Karpas-422 (cell line): ENCODE measurements at places on chromosomes 5 and 9.

- DNase-seq, result no peak
- H3K27me3 ChIP-seq, result no peaks in the 10 kb centered on the region
- H3K27ac ChIP-seq, result no peak overlapping the region
- no peak overlapping the region for H3K4me3 ChIP-seq
Observed at GRCh38 chr5:53739111-53739510, 178.7 kb downstream of the NDUFS4 start.

DNA sequence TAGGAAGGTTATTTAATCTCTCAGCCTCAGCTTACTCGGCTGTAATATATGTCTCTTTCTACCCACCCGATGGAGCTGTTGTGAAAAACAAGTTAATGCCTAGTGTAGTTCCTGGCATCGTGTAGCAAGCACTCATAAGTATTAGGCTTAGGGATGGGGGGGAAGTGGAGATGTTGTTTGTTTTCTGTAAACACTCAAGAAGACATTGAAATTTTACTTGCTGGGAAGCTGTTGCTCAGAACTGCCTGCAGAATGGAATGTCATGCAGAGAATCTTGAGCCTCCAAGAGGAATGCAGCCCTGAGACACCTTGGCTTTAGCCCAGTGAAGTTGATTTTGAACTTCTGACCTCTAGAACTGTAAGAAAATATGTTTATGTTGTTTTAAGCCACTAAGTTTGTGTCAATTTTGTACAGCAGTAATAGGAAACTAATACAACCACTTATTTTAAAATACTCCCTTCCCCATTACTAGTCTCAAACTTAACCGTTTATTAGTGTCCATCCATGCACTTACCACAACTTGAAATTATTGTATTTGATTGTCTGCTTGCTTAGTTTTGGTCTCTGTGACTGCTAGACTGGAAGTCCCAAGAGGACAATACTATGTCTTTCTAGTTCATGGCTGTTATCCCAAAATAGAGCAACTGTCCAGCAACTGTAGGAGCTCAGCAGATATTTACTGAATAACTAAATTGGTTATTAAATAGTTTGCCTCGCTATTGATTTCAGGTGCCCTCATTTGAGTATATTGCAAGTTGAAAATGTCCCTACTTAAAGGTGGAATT is 53.8 kb downstream of the MFAP3 start:
- no peak overlapping the region for H3K4me3 ChIP-seq
- H3K4me1 ChIP-seq, result no peaks in the 10 kb centered on the region

DNA sequence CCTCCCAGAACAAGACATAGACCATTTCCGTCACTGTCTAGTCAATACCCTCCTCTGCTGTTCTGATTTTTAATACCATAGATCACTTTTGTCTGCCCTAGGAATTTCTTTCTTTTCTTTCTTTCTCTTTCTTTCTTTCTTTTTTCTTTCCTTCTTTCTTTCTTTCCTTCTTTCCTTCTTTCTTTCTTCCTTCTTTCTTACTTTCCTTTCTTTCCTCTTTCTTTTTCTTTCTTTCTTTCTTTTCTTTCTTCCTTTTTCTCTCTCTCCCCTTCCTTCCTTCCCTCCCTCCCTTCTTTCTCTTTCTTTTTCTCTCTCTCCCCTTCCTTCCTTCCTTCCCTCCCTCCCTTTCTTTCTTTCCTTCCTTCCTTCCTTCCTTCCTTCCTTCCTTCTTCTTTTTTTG is 49.0 kb upstream of the RAPGEF1 start:
- no peaks in the 10 kb centered on the region for H3K27me3 ChIP-seq
- no peak overlapping the region for H3K4me3 ChIP-seq
- H3K36me3 ChIP-seq, result no peaks in the 10 kb centered on the region
- H3K4me1 ChIP-seq, result no peaks in the 10 kb centered on the region
- DNase-seq, result no peak

GRCh38 chr5:111197523-111197922 is 26.7 kb upstream of the CAMK4 start:
- no peaks in the 10 kb centered on the region for H3K4me1 ChIP-seq
- H3K27ac ChIP-seq, result no peak overlapping the region
- H3K4me3 ChIP-seq, result no peak overlapping the region
- no peaks in the 10 kb centered on the region for H3K27me3 ChIP-seq

- no peaks in the 10 kb centered on the region for H3K4me1 ChIP-seq
- no peaks in the 10 kb centered on the region for H3K36me3 ChIP-seq
- DNase-seq, result no peak
- no peak overlapping the region for H3K4me3 ChIP-seq
Observed at GRCh38 chr5:20368571-20369517, 380.8 kb upstream of the CDH18 start.

GRCh38 chr9:75540185-75540584 is 350.3 kb upstream of the PCSK5 start:
- H3K4me1 ChIP-seq, result peaks cover 2% of the 10 kb centered on the region
- no peak overlapping the region for H3K4me3 ChIP-seq
- no peak overlapping the region for H3K27ac ChIP-seq
- no peaks in the 10 kb centered on the region; the same call in 1 of the 2 replicates for H3K27me3 ChIP-seq
- no peak for DNase-seq

- H3K36me3 ChIP-seq, result no peaks in the 10 kb centered on the region
- H3K27me3 ChIP-seq, result no peaks in the 10 kb centered on the region
- no peak overlapping the region for H3K27ac ChIP-seq
- no peak for DNase-seq
Observed at GRCh38 chr5:76762484-76762883, 46.6 kb downstream of the F2R start.

DNA sequence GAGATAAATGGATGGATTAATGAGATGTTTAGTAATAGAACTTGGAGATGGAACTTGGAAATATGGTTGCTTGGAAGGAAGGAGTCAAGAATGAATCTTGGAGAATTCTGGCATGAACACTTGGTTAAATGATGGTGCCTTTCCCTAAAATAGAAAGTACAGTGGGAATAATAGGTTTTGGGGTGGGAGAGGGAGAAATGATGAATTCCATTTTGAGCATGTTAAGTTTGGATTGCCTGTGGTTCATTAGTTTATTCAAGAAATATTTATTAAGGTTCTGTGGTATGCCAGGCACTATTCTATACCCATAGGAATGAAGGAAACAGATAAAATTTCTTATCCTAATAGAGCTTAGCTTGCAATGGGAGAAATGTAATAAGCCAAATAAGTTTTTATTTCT is 58.4 kb downstream of the PBX3 start:
- no peak overlapping the region for H3K27ac ChIP-seq
- H3K4me1 ChIP-seq, result no peaks in the 10 kb centered on the region
- H3K27me3 ChIP-seq, result no peaks in the 10 kb centered on the region
- no peak for DNase-seq

- no peaks in the 10 kb centered on the region for H3K36me3 ChIP-seq
- H3K27ac ChIP-seq, result no peak overlapping the region
- no peaks in the 10 kb centered on the region for H3K27me3 ChIP-seq
- DNase-seq, result no peak
- H3K4me3 ChIP-seq, result no peak overlapping the region
Observed at GRCh38 chr5:149781612-149782011, 51.5 kb downstream of the PPARGC1B start.

- H3K27ac ChIP-seq, result no peak overlapping the region
- no peaks in the 10 kb centered on the region for H3K36me3 ChIP-seq
- H3K4me3 ChIP-seq, result no peak overlapping the region
Observed at GRCh38 chr9:18438300-18438925, 35.5 kb upstream of the ADAMTSL1 start.

DNA sequence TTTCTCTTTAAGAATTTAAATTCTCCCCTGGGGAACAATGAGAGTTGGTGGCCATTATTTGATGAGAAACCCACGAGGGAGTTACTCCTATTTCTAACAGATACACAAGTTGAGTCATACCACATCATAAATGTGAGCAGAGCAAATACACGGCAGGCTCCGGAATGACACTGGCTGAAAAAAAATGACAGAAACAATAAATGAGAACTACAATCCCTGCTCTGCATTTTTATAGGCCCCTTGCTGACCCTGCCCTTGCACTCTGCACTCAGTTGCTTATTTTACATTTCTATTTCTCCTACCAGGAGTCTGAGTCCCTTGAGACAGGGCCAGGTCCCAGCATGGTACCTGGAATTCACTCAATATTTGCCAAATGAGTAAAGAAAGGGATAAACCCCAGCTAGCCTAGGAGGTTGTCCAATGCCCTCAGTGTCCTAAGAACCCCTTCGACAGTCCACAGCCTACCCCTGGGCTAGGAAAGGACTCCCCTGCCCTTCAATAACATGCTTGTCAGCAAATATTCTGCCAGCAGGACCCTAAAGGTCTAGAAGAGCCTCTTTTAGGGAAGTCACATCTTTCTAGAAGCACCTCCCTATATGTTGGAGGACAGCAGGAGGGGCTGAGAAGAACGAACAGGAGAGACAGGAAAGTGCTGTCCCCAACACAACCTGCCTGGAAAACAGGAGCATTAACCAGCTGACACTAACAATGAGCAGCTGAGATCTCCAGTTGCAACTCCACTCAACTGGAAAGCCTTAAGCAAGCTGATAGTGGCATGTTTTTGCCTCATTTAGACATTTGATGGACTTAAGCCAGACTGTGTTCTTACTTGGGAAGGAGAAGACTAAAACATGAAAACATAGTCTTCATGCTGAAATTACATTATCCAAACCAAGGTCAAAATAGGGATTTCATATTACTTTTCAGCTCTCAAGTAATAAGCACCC is 191.2 kb downstream of the ACTL7B start:
- H3K36me3 ChIP-seq, result no peaks in the 10 kb centered on the region
- H3K27ac ChIP-seq, result no peak overlapping the region
- H3K4me3 ChIP-seq, result no peak overlapping the region
- H3K4me1 ChIP-seq, result no peaks in the 10 kb centered on the region
- H3K27me3 ChIP-seq, result no peaks in the 10 kb centered on the region

- H3K4me1 ChIP-seq, result no peaks in the 10 kb centered on the region; the same call in 1 of the 2 replicates
- no peak for DNase-seq
- H3K36me3 ChIP-seq, result no peaks in the 10 kb centered on the region
- H3K27me3 ChIP-seq, result no peaks in the 10 kb centered on the region
- no peak overlapping the region for H3K4me3 ChIP-seq
Observed at GRCh38 chr5:131990716-131991115, 20.7 kb downstream of the ACSL6 start.

GRCh38 chr5:90000351-90000750 is 409.2 kb downstream of the CETN3 start:
- H3K36me3 ChIP-seq, result no peaks in the 10 kb centered on the region
- H3K4me3 ChIP-seq, result no peak overlapping the region
- H3K27me3 ChIP-seq, result no peaks in the 10 kb centered on the region
- no peak overlapping the region for H3K27ac ChIP-seq

DNA sequence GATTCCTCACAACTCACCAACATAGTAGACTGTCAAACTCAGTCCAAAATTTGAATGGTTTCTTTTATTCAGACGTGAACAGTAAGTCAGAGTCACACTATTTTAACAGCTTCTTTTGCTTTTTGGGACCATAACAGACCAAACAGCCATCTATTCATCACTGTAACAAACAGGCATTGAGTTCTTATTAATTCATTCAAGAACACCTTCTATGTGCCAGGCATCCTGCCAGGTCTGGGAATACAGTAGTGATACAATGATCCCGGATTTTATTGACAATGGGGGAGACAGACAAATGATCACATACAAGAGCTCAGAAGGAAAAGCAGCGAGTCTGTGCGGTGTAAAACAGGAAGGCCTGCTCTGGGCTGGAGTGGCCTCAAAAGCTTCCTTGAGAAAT is 153.3 kb upstream of the ERCC6L2 start:
- no peak overlapping the region for H3K27ac ChIP-seq
- no peaks in the 10 kb centered on the region for H3K36me3 ChIP-seq
- no peak overlapping the region for H3K4me3 ChIP-seq
- DNase-seq, result no peak
- no peaks in the 10 kb centered on the region for H3K27me3 ChIP-seq

GRCh38 chr5:113846941-113847340 is 333.4 kb downstream of the YTHDC2 start:
- H3K4me1 ChIP-seq, result no peaks in the 10 kb centered on the region
- H3K27ac ChIP-seq, result no peak overlapping the region
- H3K27me3 ChIP-seq, result no peaks in the 10 kb centered on the region

DNA sequence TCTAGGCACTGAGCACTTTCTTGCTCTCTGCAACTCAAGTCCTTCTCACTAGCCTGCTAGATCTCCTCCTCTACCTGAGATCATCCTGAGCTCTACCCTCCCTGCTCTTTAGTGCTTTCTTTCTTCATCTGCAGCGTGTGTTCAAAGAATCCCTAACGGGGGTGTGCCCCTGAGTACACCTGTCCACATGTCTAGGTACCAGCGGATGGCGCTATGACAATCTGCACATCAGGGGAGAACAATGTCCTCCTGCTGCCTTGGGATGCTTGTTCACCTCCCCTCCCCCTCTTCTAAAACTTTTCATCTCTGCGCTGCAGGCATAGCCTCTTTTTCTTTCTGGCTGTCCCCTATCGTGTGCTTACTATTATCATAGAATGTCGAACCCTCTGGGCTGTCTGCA is 42.7 kb downstream of the PTPN3 start:
- DNase-seq, result no peak
- no peak overlapping the region for H3K4me3 ChIP-seq
- no peaks in the 10 kb centered on the region for H3K27me3 ChIP-seq
- no peaks in the 10 kb centered on the region for H3K4me1 ChIP-seq
- H3K27ac ChIP-seq, result no peak overlapping the region

DNA sequence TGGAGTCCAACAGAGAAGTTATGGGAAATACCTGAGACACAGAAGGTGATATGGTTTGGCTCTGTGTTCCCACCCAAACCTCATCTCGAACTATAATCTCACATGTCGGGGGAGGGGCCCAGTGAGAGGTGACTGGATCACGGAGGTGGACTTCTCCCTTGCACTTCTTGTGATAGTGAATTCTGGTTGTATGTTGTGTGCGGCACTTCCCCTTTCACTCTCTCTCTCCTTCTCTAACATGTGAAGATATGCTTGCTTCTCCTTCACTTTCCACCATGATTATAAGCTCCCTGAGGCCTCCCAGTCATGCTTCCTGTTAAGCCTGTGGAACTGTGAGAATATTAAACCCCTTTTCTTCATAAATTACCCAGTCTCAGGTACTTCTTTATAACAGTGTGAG is 96.1 kb downstream of the TMEM232 start:
- H3K27me3 ChIP-seq, result 0 out of 2 replicates have a peak, but pooled peaks cover 3% of the 10 kb centered on the region
- no peaks in the 10 kb centered on the region for H3K4me1 ChIP-seq
- no peak for DNase-seq
- H3K27ac ChIP-seq, result no peak overlapping the region
- no peaks in the 10 kb centered on the region for H3K36me3 ChIP-seq

DNA sequence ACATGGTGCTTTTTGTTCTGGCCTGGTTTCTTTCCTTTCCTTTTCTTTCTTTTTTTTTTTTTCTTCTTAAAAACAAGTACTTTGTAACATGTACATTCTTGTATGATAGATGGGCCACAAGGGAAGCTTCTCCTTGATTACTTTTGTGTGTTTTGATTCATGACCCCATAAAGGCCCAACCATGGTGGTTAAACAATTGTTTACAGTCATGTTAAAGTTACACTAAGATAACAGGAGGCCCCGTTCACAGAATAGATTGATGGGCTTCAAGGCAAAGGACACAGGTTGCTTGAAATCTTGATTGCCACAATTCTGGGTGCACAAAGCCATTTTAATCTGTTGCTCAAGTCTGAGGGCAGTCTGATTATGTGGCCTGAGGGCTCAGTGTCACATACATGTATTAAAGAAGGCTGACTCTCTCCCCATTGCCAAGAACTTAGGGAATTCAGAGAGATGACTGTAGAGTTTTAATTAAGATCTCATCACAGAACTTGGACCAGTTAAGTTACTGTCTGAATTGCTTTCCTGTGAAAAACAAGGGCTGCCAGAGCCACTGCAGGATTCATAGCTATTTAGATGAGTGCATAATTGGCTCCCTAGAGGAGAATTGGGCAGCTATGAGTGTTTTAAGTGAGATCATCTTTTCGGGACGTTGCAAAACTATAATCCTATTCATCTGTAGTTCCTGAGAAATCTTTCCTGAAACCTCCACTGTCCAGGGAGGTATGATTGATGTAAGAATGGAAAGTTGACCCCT is 163.4 kb downstream of the TLE4 start:
- H3K4me1 ChIP-seq, result peaks cover 4% of the 10 kb centered on the region; the same call in 1 of the 2 replicates
- no peak overlapping the region for H3K27ac ChIP-seq
- H3K27me3 ChIP-seq, result no peaks in the 10 kb centered on the region
- H3K4me3 ChIP-seq, result no peak overlapping the region
- H3K36me3 ChIP-seq, result no peaks in the 10 kb centered on the region
